ENCODE measurements at places on chromosomes 6 and 20.

DNA sequence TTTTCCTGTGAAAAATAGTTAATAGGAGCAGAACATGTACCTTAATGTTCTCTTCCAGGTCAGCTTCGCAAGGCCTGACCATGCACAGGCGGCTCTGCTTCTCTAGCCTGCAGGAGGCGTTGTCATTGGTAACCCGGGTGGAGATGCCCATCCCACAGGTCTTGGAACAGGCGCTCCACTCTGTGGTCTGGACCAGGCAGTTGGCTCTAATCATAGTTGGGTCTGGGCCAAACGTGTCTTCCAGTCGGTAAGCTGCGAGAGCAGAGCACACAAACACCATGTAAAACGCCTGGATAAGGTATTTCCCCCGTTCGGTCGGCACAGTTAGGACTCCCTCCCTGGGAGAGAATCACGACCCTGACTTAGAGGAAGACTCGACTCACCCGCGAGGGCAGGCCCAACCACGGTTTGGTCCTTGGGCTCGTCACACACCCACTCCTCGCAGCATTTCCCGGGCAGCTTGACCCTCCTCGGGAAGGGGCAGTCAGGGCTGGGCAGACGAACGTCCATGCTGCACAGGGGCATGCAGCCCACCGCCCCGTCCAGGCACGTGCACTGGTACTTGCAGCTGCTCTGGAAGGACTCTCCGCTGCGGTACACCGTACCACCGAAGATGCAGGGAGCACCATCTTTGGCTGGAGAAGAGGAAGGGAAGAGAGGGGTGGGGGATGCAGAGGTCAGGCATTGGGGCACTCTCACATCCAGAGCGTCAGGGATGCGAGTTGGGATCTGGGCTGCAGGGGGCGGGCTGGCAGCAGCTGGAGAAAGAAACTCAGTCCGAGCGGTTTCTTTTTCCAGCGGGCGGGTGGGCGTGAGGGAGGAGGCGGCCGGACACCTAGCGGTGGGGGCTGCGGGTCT, 1.0 kb downstream of the CCN2 start:
- peak; percentile 67 for DNase-seq

DNA sequence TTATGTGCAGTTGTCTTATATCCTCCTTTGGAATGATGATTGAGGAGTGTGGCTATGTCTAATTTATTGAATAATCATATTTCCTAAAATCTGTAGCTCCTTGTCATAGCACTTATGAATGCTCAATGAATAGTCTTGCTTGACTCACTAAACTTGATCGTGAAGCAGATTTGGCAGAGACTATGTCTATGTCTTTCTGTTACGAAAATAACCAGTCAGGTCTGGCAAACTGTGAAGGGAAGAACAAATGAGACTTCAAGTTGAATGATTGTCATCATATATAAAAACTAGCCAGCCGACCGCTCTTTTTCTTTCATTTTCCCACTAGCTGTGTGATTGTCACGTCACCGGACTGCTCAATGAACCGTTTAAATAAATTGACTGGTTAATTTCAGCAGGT, 1303.9 kb upstream of the GJE1 start:
- DNase-seq: no peak

DNA sequence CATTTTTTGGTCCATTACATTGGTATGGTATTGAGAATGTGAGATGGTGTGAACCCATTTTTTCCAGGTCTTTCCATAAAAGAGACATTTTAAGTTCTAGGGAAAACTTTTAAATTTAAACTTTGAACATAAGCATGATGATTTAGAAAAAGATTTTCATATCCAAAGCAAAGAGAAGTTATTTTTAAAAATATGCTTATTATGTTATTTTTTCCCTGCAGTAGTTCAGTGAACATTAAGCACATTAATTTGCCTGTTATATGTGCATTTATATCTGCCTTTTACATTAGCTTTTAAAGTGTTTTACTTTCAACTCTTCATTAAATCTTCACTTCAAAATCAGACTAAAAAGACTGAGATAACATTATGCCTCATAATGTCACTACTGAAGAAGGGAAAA, 116.7 kb downstream of the AHI1 start:
- no peak for DNase-seq

DNA sequence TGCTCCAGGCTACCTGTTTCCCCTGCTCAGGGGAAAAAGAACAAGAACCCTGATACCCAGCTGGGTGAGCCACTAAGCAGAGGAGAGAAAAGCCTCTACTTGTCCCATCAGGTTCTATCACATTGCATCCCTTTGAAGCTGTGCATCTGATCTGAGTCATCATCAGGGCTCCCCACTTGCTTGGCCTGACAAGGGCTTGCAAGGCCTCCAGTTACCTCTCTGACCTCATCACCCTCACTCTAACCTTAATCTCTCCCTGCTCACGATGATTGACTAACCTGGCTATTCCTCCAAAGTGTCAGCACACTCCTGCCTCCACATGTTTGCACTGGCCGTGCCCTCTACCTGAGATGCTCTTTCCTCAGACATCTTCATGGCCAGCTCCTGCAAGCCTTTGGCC, 309.5 kb upstream of the CHD6 start:
- no peak for DNase-seq

DNA sequence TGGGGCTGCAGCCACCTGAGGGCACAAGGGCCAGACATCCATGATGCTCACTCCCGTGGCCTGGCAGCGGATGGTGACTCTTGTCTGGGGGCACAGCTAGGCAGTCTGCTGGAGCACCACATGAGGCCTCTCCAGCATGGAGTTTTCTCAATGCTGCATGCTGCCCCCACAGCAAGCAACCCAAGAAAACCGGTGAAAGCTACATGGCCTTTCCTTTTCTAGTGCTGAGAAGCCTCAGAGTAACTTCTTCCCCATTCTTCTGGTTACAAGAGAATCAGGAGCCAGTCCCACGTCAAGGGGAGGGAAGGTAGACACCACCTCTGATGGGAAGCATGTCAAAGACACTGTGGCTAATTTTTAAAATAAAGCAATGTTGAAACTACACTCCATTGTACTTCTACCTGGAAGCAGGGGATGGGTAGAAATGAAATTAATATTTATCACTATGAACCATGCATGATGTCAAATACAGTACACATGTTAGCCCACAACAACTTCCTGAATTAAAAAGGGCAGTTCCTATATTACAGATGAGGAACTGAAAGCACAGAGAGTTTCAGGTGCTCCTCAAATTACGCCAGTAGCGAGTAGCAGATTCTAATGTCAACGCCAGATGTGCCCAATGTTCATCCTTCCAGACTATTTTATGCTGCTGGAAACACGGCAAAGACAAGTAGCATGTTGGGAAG, 101.5 kb downstream of the LAMP5 start:
- DNase-seq: no peak

DNA sequence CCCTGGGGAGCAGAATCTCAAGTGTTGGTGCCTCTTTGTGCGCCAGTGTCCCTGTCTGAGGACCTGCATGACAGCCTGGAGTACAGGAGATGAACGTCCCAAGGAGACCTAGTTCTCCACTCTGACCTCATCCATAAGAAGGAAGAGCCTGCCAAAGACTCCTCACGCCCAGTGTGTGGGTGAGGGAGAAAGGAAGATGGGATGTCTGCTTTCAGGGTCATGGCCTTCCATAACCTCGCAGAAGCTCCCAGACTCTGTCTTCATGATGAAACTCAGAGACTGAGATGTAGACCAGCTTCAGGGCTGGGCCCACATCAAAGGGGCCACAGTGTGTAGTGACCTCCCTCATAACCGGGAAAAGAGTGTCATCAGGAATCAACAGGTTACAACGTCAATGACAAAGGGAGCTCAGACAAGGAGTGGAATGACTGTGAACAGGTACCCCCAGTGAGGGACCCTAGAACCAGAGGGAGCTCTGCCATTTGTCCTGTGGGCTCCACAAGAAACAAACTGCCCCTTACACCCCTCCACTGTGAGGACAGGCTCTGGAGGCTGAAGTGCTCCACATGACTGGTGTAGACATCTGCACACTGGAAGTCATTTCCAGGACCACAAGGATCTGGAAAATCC, 8.1 kb downstream of the HLA-DQB1 start:
- DNase-seq: no peak

DNA sequence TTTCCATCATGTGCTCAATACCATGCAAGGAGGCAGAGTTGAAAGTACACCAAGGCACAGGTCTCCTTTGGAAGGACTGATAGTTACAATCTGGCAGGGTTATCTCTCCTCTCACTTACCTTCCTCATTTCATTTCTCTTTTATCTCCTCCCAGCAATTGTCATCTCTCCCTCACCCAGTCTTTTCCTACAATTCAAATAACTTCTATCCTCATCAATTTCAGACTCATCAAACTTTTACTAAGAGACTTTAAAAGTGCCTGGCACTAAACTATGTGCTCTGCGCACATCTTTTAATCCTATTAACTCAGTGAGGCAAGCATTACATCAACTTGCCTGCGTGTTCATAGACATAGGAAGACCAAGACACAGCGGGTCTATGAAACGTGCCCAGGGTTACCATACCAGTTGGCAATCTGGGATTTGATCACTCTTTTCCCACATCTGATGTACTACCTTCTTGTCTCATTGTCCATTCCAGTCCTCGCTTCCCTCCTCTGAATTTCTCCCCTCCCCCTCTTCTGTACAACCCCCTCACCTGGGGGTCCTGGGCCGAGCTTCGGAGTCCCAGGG, 1.2 kb downstream of the VARS1 start:
- DNase-seq: peak; percentile 34

- peak; percentile 16 for DNase-seq
These were observed 202.5 kb upstream of the MAN1A1 start for GRCh38 chr6:119552021-119552420.

DNA sequence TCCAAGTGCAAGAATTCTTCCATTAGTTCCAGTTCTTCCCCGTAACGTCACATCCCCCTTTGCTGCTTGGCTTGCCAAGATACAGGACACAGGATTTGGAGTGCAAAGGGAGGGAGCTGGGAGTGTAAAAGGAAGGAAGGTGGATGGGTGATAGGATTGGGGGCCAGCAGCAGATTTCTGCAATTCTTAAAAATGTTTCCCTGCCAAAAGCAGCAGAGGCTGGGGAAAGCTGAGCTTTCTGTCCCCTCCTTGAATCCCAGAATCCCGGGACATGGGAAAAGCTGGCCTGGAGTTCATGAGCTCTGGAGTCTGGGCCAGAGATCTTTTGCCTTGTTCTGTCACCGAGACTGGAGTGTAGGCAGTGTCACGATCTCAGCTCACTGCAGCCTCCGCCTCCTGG, 60.0 kb upstream of the EPB41L1 start:
- DNase-seq: no peak

DNA sequence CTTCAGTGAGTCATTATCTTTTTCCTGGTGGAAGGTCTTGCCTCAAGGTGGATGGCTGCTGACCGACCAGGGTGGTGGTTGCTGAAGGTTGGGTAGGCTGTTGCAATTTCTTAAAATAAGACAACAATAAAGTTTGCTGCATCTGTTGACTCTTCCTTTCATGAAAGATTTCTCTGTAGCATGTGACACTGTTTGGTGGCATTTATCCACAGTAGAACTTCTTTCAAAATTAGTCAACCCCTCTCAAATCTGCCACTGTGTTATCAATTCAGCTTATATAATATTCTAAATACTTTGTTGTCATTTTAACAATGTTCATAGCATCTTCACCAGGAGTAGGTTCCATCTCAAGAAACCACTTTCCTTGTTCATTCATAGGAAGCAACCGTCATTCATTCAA, 66.8 kb upstream of the ATXN1 start:
- DNase-seq: no peak

DNA sequence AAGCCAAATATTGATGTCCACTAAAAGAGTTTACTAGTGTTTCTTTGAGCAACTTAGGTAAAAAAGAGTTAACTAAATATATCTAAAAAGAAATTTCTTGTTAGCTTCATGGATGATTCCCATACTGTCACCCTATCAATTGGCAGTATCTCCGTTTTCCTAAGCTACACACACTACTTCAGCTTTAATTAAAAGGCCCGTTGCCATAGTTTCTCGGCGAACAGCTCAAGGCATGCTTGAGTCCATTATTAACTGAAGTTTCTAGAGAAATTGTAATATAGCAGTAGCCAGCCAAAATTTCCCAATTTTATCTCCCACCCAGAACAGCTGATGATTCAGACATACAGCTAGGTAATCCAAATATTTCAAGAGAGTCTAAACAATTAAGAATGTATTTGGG, 20.0 kb upstream of the BEND6 start:
- DNase-seq: no peak

DNA sequence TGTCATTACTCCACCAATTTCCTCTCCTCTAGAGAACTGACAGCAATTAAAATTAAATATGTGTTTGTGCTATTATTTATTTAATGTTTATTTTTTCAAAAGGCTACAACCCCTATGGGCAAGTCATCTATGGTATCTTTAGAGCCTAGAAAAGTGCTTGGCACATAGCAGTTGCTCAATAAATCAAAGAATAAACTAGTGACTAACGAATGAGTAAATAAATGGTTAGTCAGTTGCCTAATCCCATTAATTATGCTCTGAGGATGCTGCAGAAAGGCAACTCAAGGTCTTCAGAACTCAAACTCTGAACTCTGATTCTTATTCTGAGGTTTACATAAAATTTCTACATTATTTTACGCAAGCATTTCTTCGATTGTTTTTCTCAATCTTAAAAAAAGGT, 193.0 kb upstream of the TSHZ2 start:
- no peak for DNase-seq

DNA sequence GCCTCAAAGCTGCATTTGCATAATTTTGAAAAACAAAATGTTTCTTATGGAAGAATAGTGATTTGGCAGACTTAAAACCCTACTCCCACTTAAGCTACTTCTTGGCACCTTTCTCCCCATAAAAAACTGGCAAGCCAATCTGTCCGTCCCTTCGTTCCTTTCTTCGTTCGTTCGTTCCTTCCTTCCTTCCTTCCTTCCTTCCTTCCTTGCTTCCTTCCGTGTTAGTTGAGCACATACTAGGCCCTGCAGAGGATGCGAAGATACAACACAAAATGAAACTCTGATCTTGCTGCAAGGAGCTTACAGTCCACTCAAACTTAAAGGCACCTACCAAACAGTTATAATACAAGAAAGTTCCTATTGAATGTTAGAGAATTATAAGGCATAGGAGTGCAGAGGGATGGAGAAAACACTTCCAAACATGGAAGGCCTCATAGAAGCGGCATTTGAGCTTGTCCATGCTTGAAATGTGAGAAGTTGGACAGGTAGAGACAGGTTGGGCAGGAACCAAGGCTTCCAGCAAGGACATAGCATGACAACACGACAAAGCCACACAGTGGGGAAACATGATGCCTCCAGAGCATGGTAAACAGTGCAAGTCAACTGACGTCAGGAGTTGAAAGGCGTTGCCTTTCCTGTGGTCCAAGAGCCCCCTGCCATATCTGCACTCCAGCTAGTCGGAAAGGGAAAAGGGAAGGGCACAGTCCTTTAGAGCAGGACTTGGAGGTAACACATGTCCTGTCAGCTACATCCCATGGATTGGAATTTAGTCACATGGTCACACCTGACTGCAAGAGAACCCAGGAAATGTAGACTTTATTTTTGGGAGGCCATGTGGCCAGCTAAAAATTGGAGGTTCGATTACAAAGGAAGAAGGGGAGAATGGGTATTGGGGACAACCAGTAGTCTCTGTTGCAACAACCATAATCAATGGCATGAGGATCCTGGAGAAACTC, 7.0 kb downstream of the PNPLA1 start:
- DNase-seq: no peak

GRCh38 chr6:63572044-63572746, at the start of the genes LOC128125822 and PTP4A1:
LOC128125822 (plus strand) TSS chr6:63572480.
PTP4A1 (plus strand) TSS chr6:63572480; CDS start chr6:63576881, 4,401 bp downstream.
- DNase-seq: peak; percentile 98
